ENCODE measurements at places on chromosomes 1 and 21. TPM values are rescaled to one million over a fixed set of nuclear protein-coding genes. Genes with fewer than 3 reads are reported as not detected.

DNA sequence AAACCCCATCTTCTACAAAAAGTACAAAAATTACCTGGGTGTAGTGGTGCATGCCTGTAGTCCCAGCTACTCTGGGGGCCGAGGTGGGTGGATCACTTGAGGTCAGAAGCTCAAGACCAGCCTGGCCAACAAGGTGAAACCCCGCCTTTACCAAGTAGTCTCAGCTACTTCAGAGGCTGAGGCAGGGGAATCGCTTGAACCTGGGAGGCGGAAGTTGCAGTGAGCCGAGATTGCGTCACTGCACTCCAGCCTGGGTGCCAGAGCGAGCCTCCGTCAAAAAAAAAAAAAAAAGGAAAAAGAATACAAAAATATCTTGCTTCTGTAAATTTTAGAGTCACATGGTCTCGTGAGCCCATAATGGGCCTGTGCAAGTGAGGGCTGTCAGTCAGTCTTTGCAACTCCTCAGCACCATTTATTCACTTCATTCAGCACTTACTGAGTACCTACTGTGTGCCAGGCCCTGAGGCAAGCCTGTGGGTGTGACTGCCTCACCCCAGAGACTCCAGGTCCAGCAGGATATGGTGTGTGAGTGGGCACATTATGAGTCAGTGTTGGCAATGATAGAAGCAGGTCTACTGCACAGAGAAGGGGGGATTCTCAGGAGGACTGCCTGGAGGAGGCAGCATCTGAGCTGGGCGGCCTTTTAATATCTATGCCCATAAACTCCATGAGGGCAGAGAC is 46.8 kb upstream of the TARDBP start:
- no peak for DNase-seq

DNA sequence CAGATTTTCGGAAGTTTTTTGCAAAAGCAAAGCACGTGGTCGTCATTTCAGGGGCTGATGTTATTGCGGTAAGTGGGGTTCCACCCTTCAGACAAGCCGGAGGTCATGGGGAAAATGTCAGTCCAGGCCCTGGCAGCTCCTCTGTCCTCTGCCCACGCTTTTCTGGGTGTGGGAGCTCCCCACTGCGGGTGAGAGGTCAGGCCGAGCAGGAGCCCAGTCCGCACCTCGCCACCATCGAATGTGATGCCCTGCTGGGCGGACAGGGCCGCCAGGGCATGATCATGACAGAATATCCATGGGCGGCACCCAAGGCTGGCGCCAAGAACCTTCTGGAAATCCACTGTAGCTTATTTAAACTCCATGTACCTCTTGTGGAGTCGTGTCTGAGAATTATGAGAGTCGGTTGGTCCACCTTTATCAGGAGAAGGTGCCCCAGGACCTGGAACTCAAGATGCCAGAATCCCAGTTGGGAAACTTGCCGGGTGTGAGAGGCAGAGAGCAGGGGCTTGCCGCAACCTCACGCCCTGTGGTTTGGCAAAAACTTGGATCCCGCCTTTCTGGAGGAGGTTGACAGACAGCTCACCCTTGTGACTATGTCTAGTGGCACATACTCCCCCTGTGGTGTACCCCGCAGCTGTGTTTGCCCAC is 6.9 kb downstream of the DIRAS3 start:
- no peak for DNase-seq

DNA sequence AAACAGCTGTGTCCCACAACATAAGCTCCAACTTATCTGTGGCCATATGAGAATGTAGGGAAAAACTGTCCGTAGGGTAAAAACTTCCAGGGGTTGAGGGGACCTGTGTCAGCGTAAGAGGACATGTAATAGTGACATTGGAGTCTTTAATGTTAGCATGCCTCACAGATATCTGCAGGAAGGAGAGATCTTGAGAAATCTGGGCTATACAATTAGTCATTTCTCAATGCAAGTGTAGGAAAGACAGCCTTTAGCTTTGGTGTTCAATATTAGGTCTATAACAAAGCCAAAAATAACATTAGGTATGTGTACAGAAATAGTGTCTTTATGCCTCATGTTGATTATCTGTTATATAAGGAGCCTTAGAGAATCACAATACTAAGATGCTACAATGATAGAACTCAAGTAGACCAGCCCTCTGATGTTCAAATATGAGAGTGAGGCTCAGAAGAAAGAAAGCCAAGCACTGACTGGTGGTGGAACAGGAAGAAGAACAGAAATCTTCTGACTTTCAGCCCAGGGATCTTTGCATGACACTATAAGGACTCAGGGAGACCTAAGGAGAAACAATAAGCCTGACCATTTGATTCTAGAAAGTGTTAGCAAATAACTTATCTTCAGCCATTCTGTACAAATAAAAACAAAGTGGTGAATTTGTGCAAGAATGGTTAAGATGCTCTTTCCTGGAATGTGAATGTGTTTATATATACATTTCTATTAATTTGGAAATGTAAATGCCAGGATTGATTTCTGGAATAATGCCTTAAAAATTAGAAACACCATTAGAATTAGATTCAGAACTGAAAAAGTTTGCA is 152.6 kb downstream of the ZC3H11B start:
- DNase-seq, result no peak

GRCh38 chr1:7684132-7684531 is 87.0 kb upstream of the VAMP3 start:
- DNase-seq, result no peak

DNA sequence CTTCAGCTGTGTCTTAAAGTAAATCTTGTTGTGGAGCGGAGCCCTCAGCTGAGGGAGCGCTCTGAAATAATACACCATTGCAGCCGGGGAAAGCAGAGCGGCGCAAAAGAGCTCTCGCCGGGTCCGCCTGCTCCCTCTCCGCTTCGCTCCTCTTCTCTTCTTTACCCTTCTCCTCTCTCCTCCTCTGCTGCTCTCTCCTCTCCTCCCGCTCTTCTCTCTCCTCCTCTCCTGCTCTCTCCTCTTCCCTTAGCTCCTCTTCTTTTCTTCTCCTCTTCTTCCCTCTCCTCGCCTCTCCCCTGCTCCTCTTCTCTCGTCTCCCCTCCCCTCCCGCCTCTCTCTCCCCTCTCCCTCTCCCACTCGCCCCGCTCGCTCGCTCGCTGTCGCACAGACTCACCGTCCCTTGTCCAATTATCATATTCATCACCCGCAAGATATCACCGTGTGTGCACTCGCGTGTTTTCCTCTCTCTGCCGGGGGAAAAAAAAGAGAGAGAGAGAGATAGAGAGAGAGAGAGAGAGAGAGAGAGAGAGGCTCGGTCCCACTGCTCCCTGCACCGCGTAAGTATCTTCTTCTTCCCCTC is at the start of gene PROX1:
PROX1 (plus strand) TSS at position 47 of the 580 bp plus-strand sequence. CDS start 8,563 bp downstream, outside the sequence.
- no peak for DNase-seq

- DNase-seq, result no peak
Measured at GRCh38 chr1:103266036-103266435, 157.7 kb upstream of the COL11A1 start.

DNA sequence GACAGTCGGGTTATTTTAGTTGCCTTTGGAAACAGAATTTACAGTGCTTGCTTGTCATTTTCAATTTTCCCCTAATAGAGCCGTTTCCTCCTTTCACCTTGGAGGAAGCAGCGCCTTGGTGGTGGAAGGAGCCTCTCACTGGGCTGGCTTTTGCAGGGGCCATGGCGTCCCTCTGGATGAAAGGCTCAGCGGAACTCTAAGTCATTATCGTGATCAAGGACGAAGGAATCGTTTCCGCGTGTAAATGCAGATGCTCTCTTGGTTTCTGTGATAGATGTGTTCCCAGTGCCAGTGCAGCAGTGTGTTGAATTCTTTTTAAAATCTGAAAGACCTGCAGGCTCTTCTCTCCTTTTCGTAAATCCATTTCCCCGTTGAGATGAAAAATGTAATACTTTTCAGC is 126.2 kb upstream of the LMO4 start:
- no peak for DNase-seq

DNA sequence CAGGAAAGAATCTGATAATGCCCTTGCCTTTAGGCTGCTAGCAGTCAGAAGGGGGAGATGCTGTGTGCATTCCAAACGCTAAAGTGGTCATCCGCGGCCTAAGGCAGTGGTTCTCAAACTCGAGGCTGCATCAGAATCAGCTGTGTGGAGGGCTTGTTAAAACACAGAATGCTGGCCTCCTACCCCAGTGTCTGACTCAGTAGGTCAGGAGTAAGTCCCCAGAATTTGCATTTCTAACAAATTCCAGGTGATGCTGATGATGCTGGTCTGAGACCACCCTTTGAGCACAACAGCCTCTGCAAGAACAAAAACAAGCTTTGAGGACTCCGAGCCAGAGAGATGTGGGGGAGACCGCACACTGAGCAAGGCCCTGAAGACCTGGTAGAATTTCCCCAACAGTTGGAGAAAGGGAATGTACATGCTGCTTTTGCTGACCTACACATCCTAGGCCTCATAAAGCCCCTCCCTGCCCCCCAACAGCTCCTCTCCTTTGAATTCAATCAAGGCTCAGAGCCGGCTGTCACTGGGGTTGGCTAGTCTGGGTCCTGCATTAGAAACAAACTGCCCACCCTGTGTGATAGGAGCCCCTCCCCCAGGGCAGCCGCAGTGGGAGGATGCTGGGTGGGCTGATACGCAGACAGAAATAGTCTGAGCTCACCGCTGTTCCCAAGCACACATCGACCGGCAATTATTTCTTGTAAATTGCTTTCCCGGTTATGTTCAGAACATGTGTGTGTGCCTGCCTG is 27.1 kb downstream of the SHISAL2A start:
- DNase-seq, result no peak

DNA sequence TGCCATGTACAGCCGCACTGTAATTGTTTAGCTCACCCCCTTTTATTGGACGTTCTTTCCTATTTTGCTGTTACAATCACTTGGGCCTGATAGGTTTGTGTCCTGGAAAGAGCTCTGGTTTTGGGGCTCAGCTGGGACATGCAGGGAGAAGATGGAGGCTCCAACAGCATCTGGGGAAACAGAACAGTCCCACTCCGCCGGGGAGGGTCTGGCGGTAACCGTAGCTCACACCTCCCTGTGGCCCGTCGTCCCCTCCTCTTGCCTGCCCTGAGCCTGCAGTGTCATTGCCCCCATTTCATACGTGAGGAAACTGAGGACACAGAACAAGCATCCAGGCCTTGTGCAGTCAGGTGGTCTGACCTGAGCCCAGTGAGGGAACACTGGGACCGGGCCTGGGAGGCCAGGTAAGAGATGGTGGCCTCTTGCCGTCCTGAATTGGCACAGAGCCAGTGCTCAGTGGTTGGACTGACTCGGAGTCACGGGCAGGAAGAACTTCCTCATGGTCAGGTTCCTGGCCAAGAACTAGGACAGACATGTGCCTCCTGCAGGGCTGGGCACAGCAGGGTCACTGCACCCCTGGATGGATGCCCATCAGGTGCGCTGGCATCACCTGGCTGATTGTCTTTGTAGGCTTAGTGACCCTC is 41.8 kb downstream of the S100B start:
- no peak for DNase-seq

GRCh38 chr1:162228586-162228985 is 148.1 kb downstream of the SPATA46 start:
- no peak for DNase-seq

GRCh38 chr1:25443030-25443699 is 12.5 kb downstream of the MACO1 start:
- DNase-seq, result no peak

- no peak for DNase-seq
Measured at GRCh38 chr1:40981691-40982448, 2.4 kb downstream of the CTPS1 start.

- DNase-seq, result peak; percentile 60
Measured at GRCh38 chr21:44845418-44846223, 27.8 kb upstream of the SUMO3 start.

DNA sequence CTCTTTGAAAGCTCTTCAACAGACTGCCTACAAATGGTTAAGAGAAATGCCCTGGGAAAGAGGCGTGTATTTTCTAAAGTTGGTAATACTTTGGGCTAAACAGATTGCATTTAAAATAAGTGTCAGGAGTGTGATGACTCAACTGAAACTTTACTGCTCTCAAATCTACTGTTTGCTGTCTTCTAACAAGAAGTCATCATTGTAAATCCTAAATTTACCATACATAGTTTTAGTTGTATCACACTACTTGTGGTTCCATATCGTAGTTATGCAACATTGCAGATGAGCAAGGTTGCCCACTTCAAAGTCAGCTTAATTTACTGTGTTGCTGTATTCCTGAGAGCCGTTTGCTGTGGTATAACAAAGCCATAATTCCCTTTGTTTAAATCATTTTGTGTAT is 59.6 kb downstream of the RGS21 start:
- DNase-seq, result no peak

DNA sequence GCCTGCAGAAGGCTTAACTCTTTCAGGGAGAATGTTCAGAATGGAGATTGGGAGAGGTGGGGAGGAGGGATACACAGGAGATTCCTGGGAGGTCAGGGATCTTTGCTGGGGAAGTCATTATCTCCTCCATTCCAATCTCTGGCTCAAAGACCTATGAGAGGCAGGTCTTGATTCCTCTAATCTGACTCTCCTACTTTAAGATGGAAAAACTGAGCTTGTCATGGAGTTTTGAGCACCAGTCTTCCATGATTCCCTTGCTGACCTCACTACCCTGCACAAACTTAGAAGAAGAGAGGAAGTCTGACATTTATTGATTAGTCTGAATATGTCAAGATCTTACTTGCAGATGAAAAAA is 41.5 kb upstream of the SYNC start:
- no peak for DNase-seq

- peak; percentile 78 for DNase-seq
Measured at GRCh38 chr1:94541246-94542087, at the start of gene F3. Gene F3 (minus strand): TSS chr1:94541759. CDS start chr1:94541636, 123 bp downstream.

- DNase-seq, result no peak
Measured at GRCh38 chr1:217135569-217135915, 412.3 kb upstream of the ESRRG start.

GRCh38 chr1:98078596-98078995 is 157.8 kb upstream of the DPYD start:
- DNase-seq, result no peak

DNA sequence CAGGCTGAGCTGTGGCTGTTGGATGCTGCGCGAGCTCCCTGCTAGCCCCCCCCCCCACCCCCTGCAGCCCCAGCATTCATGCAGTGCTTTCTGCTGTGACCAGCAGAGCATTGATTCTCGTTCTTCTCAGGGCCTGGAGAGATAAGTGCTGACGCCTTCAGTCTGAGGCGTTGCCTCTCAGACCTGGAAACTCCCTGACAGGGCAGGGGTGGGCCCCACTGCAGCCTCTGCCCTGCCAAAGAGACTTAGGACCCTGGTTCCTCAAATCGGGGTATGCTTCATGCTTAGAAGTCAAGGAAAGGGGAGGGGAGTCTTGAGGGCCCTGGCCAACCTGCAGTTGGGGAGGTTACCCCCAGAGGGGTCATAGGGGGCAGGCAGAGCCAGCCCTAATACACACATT is 38.5 kb downstream of the PTPRF start:
- no peak for DNase-seq

GRCh38 chr1:180912211-180912800 is 391 bp upstream of the KIAA1614 start:
- DNase-seq, result no peak

DNA sequence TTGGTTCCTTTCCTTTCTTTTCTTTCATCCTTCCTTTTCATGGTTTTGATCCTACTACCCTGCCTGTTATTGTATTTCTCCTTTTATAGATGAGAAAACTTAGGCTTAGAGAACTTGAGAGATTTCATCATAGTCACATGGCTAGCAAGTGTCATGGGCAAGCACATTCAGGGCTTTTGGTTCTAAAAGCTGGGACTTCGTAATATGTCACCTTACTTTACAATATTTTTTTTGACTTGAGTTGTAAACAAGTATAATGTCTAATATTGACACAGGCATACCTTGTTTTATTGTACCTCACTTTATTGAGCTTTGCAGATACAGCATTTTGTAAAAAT is 70.7 kb downstream of the MTR start:
- DNase-seq, result no peak

Gene NEXN
- 8.7 TPM for polyA plus RNA-seq

Gene SMAP2
- 7.1 TPM for polyA plus RNA-seq

Gene CD1C
- polyA plus RNA-seq, result not detected

Gene IFFO2
- polyA plus RNA-seq, result 50.1 TPM

Gene PDC
- not detected for polyA plus RNA-seq

Gene GPR37L1
- polyA plus RNA-seq, result 0.09 TPM

Gene SOAT1
- polyA plus RNA-seq, result 15.6 TPM

Measured in A549 (cell line).